ENCODE measurements at places on chromosomes 3 and 15.
A peak's percentile ranks its signal among the peaks of the same experiment; 100 is the strongest.

GRCh38 chr3:46354984-46355383 is 1.1 kb downstream of the CCR2 start:
- peaks cover 22% of the 10 kb centered on the region for H3K4me1 ChIP-seq
- no peak for DNase-seq
- H3K36me3 ChIP-seq, result no peaks in the 10 kb centered on the region
- no peak overlapping the region for H3K4me3 ChIP-seq
- H3K27ac ChIP-seq, result no peak overlapping the region

- DNase-seq, result no peak
- peaks cover 16% of the 10 kb centered on the region for H3K4me1 ChIP-seq
- H3K27ac ChIP-seq, result no peak overlapping the region
These were observed 135.6 kb upstream of the WNT5A start for GRCh38 chr3:55622733-55623132.

DNA sequence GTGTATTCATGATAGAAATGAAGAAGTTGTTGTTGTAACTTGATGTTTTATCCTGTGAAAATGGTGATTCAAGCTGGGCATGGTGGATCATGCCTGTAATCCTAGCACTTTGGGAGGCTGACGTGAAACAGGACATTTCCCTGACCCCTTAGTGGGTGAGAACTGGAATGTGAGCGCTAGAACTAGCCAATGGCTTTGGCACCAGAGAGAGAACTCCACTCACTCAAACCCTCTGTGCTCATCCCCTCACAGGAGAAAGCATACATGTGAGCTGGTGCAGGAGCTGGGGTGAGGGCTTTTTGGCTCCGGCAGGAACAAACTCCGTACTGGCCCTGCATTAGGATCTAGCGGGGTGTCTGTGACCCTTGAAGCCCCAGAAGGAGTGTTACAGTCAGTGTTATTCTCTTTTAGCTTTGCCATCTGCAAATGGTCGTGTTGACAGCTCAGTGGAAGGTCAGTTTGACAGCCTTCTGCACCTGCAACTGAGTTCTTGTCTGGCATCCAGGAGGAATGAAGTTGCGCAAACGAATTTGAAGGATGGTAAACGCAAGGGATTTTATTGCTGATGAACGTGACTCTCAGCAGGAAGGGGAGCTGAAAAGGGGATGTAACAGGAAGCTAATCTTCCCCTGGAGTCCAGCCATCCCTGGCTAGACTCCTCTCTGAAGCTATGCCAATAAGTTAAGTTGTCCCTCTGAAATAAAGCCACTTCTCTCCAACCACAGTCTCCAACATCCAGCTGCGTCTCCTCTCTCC is 1016.6 kb upstream of the CADM2 start:
- DNase-seq, result no peak
- peaks cover 29% of the 10 kb centered on the region for H3K4me1 ChIP-seq

DNA sequence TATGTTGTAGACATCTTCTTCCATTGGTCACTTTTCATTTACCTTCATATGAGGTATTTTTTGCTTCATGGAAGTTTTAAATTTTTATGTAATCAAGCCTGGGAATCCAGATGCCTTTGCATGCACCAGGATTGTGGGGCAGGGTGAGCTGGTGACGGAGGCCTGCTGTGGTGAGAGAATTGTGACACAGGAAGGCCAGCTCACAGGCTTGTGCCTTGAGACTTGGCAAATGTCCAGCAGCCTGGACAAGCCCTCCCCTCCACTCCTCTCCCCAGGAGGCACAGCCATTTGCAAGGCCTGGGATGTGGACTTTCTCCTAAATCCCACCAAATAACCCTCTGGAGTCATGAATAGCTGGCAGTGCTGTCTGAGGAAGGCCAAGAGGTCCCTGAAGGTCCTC is 67.4 kb downstream of the RHCG start:
- H3K27me3 ChIP-seq, result peaks cover 9% of the 10 kb centered on the region
- no peak overlapping the region for H3K4me3 ChIP-seq
- peak; percentile 36 for DNase-seq
- H3K36me3 ChIP-seq, result no peaks in the 10 kb centered on the region

DNA sequence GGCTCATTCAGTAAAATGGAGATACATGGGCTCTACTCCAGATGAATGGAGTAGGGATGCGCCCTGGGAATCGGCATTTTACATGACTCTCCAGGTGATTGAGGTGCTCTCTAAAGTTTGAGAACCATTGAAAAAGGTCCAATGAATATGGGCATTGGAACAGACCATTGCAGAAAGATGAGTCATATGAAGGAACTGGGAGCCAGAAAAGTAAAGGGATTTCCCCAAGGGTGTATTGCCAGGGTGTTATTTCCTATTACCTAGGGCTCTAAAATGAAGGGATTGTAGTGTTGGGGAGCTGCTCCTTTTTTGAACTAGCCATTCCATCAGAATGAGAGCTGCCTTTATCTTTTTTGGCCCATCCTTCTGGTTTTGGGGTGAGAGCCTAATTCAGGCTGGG is 21.7 kb downstream of the CLDN11 start:
- no peak overlapping the region for H3K27ac ChIP-seq
- no peaks in the 10 kb centered on the region for H3K27me3 ChIP-seq
- DNase-seq, result peak; percentile 76
- no peak overlapping the region for H3K4me3 ChIP-seq
- H3K36me3 ChIP-seq, result no peaks in the 10 kb centered on the region

DNA sequence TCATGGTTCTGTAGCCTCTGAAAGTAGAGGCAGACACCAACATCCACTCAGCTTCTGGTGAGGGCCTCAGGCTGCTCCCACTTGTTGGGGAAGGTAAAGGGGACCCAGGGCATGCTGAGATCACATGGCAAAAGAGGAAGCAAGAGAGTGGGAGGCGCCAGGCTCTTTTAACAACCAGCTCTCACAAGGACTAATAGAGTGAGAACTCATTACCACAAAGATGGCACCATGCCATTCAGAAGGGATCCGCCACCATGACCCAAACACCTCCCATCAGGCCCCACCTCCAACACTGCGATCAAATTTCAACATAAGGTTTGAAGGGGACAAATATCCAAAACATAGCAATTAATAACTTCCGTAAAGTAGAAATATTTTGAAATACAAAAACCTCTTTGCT is 192.3 kb downstream of the OCA2 start:
- DNase-seq, result no peak
- H3K4me3 ChIP-seq, result no peak overlapping the region
- no peak overlapping the region for H3K27ac ChIP-seq
- H3K36me3 ChIP-seq, result no peaks in the 10 kb centered on the region

GRCh38 chr3:34053626-34054025 is 255.2 kb downstream of the PDCD6IP start:
- no peak for DNase-seq
- H3K36me3 ChIP-seq, result no peaks in the 10 kb centered on the region
- H3K4me1 ChIP-seq, result no peaks in the 10 kb centered on the region
- no peak overlapping the region for H3K4me3 ChIP-seq
- no peak overlapping the region for H3K27ac ChIP-seq
